ENCODE measurements at places on chromosomes 13 and 19. TPM values are rescaled to one million over a fixed set of nuclear protein-coding genes. Genes with fewer than 3 reads are reported as not detected.
A peak's percentile ranks its signal among the peaks of the same experiment; 100 is the strongest.

Gene ATP4A
- total RNA-seq, result not detected

Gene CRX
- not detected for total RNA-seq

Gene ZNF701
- 20.6 TPM for total RNA-seq

Gene MEGF8
- total RNA-seq, result 16.5 TPM

Gene FCAR
- total RNA-seq, result 0.88 TPM

Gene CKAP2
- 16.9 TPM for total RNA-seq

Gene MAB21L1
- total RNA-seq, result not detected

Gene ZNF135
- total RNA-seq, result 1.1 TPM

Gene CPT1C
- total RNA-seq, result 2.0 TPM

Gene KCNRG
- total RNA-seq, result 0.30 TPM

GRCh38 chr19:2488942-2489731, 13.2 kb downstream of the GADD45B start:
- DNase-seq, result peak; percentile 55

DNA sequence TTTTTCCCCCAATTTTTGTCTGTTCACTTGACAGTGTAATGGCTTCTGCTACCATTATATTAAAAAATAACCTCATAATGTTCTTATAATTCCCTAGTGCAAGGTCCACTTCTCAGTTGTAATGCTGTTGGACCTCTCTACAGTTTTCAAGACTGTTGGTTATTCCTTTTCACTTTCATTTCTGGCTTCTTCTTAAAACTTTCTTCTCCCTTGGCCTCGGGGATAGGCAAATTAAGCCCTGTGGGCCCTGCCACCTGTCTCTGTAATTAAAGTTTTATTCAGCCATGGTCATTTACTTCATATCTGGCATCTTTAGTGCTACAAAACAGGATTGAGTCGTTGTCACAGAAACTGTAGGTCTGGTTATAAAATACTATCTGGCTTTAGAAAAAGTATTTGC, 313.5 kb downstream of the KLF12 start:
- no peak for DNase-seq

GRCh38 chr13:59279576-59279975, 884.2 kb downstream of the DIAPH3 start:
- no peak for DNase-seq

DNA sequence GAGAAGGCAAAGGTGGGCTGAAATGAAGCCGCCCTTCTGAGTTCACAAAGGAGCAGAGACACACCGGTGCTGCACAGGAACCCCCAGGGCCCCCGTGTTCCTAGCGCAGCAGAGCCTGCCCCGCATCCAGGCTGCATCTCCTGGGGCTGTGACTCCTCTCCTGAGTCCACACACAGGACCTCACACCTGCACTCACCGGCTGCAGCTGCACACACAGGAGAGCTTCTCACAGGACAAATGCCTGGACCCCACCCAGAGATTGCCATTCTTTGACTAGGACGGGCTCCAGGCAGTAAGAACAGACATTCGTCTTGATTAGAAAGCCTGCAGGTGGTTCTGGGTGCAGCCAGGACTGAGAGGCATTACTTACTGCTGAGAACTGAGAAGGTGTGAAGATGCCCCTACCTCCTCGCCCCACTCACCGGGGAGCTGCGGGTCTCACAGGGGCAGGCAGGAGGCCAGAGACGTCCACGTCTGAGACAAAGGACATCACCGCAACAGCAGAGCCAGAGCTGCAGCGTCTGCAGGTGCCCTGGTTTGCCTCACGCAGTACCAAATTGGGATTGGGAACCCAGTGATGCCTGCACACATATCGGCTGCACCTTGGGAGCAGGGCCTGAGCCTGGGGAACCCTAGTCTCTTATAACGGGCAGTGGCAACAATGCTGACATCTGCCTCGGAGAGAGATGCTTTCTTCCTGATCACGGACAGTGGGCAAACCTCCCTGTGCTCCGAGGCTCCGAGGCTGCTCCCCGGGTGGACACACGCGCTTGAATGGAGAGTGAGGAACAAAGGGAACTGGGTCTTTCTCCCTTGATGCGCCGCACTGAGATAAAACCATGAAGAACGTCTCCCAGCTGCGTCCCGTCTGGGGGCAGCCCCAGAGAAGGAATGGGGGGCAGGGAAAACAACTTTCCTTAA, 50.4 kb downstream of the RASA3 start:
- no peak for DNase-seq

DNA sequence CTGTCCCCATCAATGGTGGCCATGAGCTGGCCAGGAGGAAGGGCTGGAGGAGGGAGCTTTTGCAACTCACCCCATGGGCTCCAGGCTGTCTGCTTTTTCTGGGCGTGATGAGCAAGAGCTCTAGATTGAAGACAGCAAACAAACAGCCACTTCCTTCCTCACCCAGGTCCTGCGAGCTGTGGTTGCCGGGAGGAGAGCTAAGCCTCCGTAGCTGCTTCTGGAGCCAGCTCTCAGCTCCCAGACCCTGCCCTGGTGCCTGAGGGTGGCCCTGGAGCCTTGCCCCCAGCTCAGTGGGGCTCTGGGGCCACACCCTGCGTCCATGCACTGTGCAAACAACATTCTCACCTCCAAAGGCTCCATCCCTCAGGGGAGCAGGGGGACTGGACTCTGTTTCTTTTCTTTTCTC, 6.2 kb downstream of the MYO1F start:
- DNase-seq, result peak; percentile 38

GRCh38 chr13:60957816-60958215, 457.8 kb downstream of the PCDH20 start:
- DNase-seq, result no peak

DNA sequence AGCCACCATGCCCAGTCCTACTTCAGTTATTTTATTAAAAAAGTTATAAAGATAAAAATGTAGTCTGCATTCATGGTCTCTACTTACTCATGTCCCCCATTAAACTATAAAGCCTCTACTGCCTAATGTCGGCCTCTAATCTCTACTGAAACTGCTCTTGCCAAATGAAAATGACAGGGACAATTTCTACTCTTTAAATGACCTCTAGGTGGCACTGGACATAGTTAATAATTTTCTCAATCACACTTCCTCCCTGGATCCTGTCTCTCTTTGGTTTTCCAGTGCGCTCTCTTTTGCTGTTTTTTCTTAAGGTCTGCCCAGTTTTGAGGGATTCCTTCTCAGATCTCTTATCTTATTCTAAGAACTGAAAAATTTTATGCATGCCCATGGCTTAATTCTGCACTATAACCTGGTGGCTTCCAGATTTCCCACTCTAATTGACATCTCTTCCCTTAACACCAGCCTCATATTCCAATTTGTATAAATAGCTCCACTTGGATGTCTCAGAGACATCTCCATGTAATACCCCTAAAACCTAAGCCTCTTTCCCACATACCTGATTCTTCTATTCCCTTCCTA, 54.3 kb downstream of the MTMR6 start:
- DNase-seq, result no peak

DNA sequence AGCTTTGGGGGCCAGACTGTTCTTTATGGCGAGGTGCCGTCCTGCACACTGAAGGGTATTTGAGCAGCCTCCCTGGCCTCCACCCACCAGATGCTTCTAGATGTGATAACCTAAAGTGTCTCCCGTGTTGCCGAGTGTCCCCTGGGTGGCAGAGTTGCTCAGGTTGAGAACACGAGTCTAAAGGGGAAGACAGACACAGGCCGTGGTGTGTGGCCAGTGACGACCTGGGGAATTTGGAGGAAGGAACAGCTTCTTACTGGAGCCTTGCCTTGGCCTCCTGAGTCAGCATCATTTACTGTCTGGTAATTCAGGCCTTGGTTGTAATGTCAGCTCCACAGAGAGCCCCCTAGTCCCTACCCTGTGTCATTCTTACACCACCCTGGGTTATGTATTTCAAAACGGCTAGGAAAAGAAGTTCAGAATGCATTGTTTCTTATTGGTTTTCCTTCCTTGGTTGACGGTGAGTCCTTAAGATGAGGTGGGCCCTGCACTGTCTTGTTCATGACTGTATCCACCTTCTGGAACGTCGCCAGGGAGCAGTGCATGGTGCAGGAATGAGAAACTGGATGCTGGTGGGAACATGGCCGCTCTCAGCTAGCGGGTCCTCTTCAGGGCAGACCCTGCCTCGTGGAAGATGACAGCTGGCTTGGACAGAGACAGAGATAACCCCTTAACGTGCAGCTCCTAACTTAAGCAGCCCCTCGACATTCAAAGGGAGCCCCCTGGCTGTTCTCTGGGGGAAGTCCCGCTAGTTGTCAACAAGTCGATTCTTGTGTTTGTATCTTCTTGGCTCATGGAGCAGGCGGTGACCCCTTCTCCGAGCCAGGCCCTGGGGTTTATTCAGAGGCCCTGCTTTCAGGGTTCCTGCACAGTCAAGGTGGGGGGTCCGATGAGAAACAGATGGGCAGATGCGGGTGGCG, 7.2 kb downstream of the SIN3B start:
- DNase-seq, result no peak

GRCh38 chr19:58054901-58055874, 3.9 kb upstream of the ZNF135 start:
- DNase-seq, result no peak

DNA sequence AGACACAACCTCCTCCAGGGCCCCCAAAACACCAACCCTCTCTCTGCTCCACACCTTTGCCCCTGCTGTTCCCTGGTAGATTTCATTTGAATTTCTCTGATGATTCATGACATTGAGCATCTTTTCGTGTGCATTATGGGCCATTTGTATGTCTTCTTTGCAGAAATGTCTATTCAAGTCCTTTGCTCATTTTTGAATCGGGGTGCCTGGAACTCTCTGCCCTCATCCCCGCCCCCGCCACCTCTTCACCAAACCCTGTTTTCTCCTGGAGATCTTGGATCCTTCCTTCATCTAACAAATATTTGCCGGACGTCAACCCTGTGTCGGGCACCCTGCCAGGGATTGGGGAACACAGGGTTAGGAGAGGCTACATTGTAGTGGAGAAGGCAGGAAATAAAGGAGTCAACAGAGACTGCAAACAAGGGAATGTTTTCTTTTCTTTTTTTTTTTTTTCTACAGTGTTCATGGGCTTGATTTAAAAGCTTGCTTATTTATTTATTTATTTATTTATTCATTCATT, 25.5 kb upstream of the SLC1A5 start:
- peak; percentile 50 for DNase-seq

DNA sequence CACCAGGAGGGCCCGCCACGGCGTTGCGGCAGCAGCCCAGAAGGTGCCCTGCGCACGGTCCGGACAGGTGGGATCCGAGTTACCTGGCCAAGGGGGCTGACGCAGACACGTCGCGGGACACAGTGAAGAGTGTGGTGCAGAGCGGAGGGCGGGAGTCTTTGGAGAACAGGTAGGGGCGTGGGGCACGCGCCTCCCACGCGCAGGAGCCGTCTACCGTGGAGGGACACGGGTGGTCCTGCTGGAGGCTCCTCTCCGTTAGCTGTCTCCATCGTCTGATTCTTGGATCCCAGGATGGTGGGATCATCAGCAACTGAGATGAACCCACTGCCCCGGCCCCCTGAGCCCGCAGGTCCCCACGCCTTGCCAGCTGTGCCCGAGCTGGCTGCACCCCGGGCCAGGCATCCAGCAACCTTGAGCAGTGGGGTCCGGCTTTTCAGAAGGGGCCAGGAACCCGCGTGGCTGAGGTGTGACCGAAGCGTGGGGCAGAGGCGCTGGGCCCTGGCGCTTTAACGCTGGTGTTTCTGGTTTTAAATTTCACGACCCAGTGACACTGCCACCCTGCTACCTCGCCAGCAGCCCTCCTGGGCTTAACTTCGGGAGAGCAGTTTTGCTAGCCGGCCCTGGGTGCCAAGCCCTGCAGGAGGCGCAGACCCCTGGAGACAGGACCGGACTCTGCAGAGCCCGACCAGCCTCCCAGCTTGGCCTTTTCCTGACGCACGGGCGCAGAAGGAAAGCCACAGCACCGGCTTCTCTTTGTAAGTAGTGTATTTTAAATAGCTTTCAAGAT, 7.3 kb downstream of the FGF22 start:
- DNase-seq, result no peak

All from colonic mucosa (tissue), 4 donors.